ENCODE measurements at places on chromosomes 12 and 14.

DNA sequence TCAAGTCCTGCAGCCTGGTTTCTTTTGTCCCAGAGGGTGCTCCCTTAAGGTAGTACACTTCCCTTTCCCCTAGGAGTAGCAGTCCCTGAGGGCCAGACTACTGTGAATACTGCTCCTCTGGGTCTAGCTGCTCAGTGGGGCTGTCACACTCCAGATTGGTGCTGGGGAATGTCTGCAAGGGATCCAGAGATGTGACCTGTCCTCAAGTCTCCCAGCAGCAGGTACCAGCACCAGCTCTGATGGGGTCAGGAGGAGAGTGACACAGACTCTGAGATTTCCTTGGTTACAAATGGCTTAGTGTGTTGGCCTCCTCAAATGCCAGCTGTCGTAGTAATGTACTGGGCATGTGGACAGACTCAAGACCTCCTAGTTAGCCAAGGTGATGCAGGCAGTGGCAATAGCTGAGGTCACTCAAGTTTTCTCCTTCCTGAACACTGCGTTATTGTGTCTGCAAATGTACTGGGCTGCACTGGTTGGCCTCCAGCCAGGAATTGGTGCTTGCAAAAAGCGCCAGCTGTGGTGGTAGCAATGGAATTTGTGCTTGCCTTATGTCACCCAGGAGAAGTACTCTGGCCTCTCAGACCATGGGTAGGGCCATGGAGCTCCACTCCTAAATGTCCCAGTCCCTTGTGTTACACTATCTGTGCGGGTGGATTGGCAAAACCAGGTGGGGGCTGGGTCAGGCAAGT, 36.4 kb upstream of the AEBP2 start:
- peak; percentile 17 for DNase-seq

DNA sequence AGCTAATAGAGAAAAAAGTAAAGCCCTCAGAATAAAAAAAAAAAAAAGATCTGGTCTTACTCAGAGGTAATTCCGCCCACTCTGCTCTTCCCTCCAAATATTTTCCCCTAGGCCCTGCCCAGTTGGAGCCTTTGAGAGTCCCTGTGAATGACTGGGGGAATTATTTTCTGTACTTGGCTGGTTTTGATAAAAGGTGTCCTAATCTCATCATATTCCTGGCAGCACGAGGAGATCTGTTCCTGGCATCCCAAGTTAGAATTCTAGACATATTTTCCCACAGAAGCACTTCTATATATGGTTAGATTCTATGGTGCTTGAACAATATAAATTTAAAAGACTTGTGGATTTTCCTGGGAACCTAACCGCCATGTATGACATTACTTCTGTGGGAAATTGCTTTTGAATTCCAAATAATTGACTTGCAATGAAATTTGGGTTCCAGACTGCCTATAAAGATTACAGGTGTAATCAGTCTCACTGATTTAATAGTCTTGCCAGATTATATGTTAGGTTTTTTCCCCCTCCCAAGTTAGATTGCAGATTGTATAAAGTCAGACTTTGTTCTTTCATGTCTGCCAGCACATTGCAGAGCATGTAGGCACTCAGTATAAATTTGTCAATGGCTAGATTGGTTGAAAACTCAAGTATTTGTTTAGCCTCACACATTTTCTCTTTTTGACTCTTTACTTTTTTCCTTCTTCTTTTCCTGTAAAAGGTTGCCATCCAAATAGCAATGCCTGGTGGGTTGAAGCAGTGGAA, 12.3 kb downstream of the GPX2 start:
- DNase-seq, result peak; percentile 83

DNA sequence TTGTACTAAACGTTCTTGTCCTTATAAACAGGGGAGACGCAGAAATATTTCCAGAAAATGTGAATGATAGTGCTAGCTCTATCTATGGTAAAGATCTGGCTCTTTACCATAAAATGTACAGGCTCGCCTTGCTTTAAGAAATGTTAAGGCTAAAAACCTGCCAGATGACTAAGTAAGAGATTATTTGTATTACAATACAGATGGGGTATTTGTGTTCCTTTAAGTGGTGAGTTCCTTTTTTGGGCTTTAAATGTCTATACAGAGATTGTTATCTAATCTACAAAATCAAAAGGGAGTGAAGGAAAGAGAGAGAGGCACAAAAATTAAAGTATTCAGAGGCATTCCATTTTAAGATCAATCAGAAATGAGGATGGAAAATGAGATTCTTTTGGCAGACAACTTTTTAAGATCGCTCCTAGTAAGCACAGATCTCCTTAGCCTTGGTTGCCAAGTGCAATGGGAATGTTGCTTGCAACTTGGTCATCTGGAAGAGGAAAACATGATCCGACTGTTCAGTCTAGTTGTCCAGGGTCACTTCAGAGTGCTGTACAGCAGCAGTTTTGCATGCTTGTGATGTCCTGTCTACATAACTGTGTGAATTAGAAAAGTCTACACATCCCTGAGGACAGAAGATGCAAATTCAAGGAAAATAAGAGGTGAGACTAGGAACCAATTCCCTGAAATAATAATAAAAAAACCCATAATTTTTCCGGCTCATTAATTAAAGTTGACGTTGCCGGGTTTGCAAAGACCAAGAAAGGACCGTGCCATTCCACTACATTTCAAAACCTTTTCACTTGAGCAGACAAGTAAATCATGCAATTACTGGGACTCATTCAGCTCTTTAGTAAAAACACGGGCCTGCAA, 380.8 kb downstream of the EGLN3 start:
- DNase-seq, result peak; percentile 52

DNA sequence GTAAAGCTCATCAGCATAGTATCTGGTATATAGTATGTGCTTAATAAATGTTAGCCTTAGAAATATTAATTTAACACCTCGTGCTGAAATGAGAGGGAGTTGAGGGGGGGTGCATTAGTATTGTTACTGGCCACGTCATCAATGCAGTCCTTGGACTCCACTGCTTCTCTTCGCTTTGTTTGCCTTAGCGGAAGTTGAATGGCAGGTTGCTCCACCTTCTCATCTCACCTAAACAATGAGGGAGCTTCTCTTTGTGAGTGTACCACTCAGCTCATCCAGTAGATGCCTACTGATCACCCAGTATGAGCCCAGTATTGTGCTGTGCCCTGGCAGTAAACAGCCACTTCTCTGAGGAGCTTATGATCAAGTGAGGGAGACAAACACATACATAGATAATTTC, 4.5 kb downstream of the TMEM117 start:
- DNase-seq, result no peak

- no peak for DNase-seq
Observed at GRCh38 chr14:68964300-68965093, 14.6 kb downstream of the ACTN1 start.

DNA sequence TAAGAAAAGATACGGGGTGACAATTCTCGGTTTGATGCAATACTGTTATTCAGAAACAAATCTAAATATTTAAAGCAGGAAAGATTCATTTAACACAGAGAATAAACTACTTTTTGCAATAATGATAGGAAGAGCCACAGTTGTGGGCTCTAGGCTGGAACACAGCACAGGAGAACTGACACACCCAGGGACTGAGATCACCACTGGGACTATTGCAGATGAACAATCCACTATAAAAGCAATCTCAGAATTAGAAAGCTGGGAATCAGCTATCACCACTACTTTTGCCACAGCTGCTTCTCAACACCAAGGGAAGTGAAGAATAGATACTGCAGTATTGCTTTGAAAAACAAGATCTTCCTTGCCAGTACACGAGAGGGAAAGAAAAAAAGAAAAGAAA, 4.1 kb upstream of the PIK3C2G start:
- no peak for DNase-seq

GRCh38 chr14:81176241-81176640, 44.5 kb downstream of the GTF2A1 start:
- DNase-seq, result no peak

DNA sequence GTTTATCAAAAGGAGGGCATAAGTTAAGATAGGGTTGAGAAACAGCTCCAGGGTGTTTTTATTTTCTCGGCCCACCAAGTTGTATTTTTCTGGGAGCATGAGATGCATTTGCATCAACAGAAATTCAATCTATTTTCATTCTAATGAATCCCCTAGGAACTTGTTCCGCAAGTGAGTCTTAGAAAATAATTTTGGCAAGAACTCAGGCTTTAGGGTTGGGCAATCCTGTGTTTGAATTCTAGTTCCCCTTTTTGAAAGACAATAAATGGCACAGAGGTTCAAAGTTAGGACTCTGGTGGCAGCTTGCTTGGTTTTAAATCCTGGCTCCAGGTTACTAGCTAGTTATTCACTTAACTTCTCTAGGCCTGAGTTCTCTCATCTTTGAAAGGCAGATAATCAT, 23.7 kb downstream of the SLC5A8 start:
- no peak for DNase-seq

DNA sequence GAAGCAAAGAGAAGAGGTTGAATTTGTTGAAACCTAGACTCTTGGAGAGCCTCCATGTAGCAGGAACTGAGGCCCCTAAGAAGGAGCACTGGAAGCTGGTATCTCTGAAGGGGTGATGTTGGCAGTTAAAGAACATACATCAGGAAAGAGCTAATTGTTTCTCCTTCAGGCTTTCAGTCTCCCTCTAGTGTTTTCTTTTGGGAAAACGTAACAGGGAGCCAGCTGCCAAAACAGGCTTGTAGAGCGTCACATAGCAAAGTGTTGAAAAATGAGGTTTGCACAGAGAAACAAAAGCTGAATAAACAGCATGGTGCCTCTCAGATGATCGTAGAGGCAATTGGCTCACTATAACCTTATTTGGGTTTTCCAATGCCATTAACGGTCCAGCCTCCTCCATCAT, 46.9 kb upstream of the CAND1 start:
- DNase-seq, result peak; percentile 19

GRCh38 chr14:54446161-54446693, 5.1 kb upstream of the CNIH1 start:
- no peak for DNase-seq

DNA sequence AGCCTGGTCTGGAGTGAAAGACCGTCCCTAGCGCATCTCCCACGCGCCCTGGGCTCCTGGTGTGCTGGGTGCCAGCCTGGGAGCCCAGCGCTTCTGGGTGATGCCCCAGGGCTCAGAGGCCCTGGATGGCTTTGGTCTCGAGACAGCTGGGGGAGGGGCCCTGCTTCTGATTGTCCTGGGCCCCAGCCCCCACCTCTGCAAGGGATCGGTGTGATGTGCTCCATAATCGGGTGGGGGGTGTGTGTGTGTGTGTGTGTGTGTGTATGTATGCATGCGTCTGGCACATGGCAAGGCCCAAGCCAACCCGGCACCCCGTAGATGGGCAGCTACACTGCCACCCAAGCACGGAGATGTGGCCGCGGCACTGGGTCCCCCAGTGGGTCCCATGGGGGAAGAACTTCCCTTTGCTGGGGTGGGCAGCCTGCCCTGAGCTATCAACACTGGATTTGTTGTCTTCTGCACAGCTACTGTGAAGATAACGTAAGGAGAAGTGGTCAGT, 3.1 kb downstream of the ZBTB42 start:
- no peak for DNase-seq

DNA sequence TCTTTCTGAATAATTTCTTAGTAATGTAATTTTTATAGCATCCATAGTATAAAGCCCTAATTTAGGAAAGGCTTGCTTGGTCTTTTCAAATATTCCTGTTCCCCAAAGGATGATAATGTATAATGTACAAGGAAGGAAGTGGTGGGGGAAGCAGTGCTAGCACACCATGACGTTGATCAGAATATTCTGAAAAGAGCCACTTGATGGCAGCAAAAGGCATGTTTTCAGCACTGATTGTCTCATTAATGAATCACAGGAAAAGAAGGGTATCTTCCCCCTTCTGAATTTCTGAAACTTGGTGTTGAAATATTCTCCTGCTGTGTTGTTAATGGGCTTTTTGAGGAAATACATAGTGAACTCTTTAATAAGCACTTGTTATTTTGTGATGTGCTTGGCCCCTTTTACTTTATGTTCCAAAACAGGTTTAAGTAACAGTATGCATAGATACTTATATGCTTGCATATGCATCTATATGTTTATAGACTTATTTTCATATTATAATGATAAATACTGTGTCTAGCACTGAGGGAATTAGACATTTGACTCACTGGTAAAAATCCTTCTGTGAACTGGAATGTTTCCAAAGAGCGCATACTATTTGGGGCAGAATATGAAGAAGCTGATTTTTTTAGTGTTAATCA, 122.0 kb downstream of the TMEM117 start:
- DNase-seq, result peak; percentile 65

- peak; percentile 50 for DNase-seq
Observed at GRCh38 chr14:49857427-49858003, 4.9 kb upstream of the NEMF start.

GRCh38 chr14:77014004-77014604, 14.4 kb downstream of the IRF2BPL start:
- peak; percentile 67 for DNase-seq

DNA sequence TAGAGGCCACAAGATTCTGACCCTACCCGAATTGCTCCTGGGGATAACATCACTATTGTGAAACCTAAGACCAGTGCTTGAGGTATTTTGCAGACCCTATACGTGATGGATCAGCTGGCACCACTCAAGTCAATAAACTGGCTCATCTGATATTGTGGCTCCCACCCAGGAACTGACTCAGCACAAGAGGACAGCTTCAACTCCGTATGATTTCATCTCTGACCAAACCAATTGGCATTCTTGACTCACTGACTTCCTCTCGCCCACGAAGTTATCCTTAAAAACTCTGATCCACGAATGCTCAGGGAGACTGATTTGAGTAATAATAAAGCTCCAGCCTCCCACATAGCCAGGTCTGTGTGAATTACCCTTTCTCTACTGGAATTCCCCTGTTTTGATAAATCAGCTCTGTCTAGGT, 1036.1 kb upstream of the TMEM132C start:
- DNase-seq, result peak; percentile 98

DNA sequence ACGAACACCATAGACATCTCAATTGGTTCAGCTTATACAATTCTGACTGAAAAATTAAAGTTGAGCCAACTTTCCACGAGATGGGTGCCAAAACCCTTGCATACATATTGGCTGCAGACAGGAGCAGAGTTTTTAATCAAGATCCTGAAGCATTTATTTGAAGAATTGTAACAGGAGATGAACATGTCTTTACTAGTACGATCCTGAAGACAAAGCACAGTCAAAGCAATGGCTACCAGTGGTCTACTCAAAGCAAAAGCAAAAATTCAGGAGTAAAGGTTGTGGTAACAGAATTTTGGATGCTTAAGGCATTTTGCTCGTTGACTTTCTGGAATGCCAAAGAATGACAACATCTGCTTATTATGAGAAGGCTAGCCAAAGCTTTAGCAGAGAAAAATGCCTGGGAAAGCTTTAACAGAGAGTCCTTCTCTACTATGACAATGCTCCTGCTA, 20.7 kb downstream of the ZDHHC17 start:
- peak; percentile 80 for DNase-seq

- DNase-seq, result no peak
Observed at GRCh38 chr14:103526914-103527248, 2.1 kb upstream of the TRMT61A start.

DNA sequence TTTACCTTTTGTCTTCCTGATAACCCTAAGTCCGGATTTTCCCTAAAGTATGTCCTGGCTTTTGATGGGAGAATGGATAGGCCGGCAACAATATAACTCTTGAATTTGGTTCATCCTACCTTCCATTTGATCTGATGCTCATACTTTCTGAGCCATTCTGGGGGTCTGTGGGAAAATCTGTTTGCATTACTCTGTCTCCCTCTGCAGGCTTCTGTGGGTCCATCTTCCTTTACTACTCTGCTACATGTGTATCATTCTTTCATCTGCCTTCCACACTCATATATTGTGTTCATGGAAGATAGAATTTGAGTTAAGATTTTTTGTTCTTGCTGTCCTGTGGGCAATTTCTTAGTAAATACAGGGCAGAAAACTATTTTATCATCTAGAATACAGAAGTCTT, 101.5 kb downstream of the NAV3 start:
- no peak for DNase-seq
